H9 (cell line): ENCODE measurements at places on chromosomes 16 and 17. TPM values are rescaled to one million over a fixed set of nuclear protein-coding genes. Genes with fewer than 3 reads are reported as not detected.

GRCh38 chr16:75532142-75532765 is 3.7 kb downstream of the CHST5 start:
- H3K27me3 ChIP-seq = no peaks in the 10 kb centered on the region
- H3K4me1 ChIP-seq = no peaks in the 10 kb centered on the region
- peaks cover 3% of the 10 kb centered on the region; the same call in 1 of the 3 replicates for H3K36me3 ChIP-seq

- no peaks in the 10 kb centered on the region for H3K27me3 ChIP-seq
- DNase-seq = no peak
- no peaks in the 10 kb centered on the region for H3K4me1 ChIP-seq
- peaks cover 49% of the 10 kb centered on the region; the same call in 2 of the 3 replicates for H3K36me3 ChIP-seq
- no peak overlapping the region for H3K27ac ChIP-seq
- H3K4me3 ChIP-seq = no peak overlapping the region
These were observed 12.5 kb downstream of the NOB1 start for GRCh38 chr16:69741951-69742904.

DNA sequence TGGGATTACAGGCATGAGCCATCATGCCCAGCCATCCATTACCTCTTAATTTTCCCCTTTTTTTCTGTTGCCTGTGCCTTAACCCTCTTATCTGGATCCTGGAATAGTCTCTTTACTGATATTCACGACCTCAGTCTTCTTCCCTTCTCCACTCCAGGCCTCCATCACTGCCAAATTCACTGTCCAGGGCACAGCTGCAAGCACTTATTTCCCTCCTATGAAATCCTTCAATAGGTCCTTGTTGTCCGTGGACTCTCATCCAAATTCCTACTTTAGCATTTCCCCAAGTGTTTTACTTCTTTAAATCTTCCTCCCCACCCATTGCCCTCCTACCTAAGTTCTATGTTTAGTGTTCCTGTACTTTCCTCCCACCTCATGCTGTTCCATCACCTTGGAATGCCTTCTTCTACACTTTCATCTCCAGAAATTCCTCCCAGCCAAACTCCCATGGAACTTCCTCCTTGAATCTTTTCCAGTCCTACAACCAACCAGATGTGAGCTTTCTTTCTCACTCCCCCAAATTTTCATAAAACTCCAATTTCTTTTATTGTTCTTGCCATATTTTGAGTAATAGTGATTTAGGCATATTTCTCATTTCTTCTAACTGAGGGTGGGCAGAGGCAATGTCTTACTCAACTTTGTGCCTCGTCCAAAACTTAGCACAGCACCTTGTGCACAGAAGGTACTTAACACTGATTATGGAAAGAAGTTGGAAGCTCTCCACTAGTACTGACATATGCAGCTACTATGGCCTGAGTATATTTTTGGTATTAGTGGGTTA is 35.3 kb downstream of the FAM20A start:
- no peak overlapping the region for H3K4me3 ChIP-seq
- no peak for DNase-seq
- H3K4me1 ChIP-seq = no peaks in the 10 kb centered on the region
- H3K27me3 ChIP-seq = no peaks in the 10 kb centered on the region
- no peaks in the 10 kb centered on the region for H3K36me3 ChIP-seq

DNA sequence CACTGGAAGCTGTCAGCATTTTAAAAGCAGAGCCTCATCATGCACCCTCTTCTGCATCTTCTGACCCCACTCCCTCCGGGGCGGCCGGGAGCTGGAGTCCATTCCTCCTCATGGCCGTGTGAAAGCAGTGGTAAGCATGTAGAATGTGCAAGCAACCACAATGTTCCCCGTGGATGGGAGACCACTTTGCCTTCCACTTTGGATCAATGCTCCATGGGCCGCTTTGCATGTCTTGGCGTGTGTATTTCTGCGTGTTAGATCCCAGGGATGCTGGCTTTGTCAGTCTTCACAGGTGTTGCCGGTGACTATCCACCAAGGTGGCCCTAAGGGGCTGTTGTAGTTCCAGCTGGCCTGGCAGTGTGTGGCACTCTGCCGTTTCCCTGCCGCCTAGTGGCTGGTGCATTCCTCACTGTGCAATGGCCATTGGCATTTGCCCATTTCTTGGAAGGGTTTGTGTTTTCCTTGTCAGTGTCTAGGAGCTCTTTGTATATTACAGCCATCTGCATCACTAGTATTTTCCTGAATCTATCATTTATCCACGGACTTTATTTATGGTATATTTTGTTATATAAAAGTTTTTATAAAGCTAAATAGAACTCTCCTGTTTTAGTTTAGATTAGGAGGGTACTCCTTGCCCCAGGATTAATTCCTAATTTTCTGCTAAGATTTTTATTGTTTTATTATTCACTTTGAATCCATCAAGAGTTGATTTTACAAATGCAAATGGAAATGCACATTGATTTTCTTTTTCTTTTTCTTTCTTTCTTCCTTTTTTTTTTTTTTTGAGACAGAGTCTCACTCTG is 5.8 kb upstream of the ALDH3A1 start:
- H3K36me3 ChIP-seq = no peaks in the 10 kb centered on the region
- H3K27me3 ChIP-seq = no peaks in the 10 kb centered on the region
- no peaks in the 10 kb centered on the region for H3K4me1 ChIP-seq
- DNase-seq = no peak
- no peak overlapping the region for H3K27ac ChIP-seq
- H3K4me3 ChIP-seq = no peak overlapping the region

- H3K27ac ChIP-seq = no peak overlapping the region
- H3K4me1 ChIP-seq = no peaks in the 10 kb centered on the region
- DNase-seq = no peak
- H3K36me3 ChIP-seq = no peaks in the 10 kb centered on the region
These were observed 199.5 kb downstream of the ZNF18 start for GRCh38 chr17:11797803-11798202.

- no peaks in the 10 kb centered on the region; the same call in 1 of the 2 replicates for H3K4me1 ChIP-seq
- no peak within 1 kb of the TSS for H3K27ac ChIP-seq
- H3K27me3 ChIP-seq = no peaks in the 10 kb centered on the region
- no peaks in the 10 kb centered on the region for H3K36me3 ChIP-seq
- peak; percentile 73 for DNase-seq
- H3K4me3 ChIP-seq = no peak within 1 kb of the TSS
These were observed at the start of gene VWA3A for GRCh38 chr16:22092143-22092933. Gene VWA3A (plus strand): TSS chr16:22092541. CDS start chr16:22092638, 97 bp downstream.

- no peaks in the 10 kb centered on the region for H3K27me3 ChIP-seq
- no peak overlapping the region for H3K4me3 ChIP-seq
- H3K4me1 ChIP-seq = peaks cover 3% of the 10 kb centered on the region; the same call in 1 of the 2 replicates
- H3K36me3 ChIP-seq = peaks cover 6% of the 10 kb centered on the region
- H3K27ac ChIP-seq = no peak overlapping the region
These were observed 9.4 kb upstream of the SLC7A5 start for GRCh38 chr16:87878704-87879103.

DNA sequence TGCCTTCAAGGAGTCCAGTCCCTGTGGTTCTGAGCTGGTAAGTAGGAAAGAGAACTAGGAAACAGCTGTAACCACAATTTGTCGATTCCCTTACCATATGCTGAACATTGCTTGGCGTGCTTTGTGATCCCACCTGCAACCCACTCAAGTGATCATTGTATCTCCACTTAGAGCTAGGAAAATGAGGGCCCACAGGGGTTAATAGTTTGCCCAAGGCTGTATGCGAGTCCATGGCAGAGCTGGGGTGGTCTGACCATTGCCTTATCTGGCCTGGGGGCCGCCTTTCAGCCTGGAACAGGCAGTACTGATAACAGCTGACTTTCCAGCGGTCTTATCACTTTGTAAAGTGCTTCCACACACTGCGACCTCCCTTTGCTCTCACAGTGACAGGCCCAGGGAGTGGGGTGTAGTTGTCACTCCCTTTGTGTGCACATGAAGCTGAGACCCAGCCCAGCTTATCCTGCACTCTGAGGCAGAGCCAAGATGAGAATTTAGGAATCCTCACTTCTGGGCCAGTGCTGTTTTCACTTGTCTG is 9.8 kb downstream of the MYL4 start:
- H3K4me3 ChIP-seq = no peak overlapping the region
- no peaks in the 10 kb centered on the region for H3K27me3 ChIP-seq
- peaks cover 6% of the 10 kb centered on the region for H3K36me3 ChIP-seq
- no peak overlapping the region for H3K27ac ChIP-seq

GRCh38 chr17:80320496-80320895 is 59.8 kb downstream of the RNF213 start:
- no peak overlapping the region for H3K4me3 ChIP-seq
- peaks cover 51% of the 10 kb centered on the region for H3K36me3 ChIP-seq
- no peak for DNase-seq
- H3K27me3 ChIP-seq = no peaks in the 10 kb centered on the region; the same call in 1 of the 2 replicates
- no peak overlapping the region for H3K27ac ChIP-seq
- no peaks in the 10 kb centered on the region for H3K4me1 ChIP-seq

DNA sequence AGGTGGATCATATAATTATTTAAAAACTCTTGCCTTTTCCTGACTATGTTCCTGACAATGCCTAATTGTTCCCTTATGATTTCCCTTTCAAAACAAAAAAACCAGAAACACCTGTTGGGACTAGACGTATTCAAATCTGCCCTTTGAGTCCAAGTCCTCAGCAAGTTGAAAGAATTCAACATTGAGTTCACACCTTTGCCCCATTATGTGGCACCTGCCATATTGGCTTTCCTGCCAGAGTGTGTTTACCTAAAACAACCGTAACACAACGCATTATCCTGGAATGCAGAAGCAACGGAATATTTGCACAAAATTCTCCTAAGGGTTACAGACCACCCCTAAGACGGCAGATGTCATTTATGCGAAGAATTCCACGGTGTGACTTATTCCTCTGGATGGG is 105.9 kb downstream of the ZFHX3 start:
- no peaks in the 10 kb centered on the region for H3K36me3 ChIP-seq
- DNase-seq = no peak
- H3K4me3 ChIP-seq = no peak overlapping the region
- no peaks in the 10 kb centered on the region; the same call in 1 of the 2 replicates for H3K4me1 ChIP-seq
- H3K27ac ChIP-seq = no peak overlapping the region

GRCh38 chr17:36072431-36073121 is 8.5 kb downstream of the CCL18 start:
- no peak overlapping the region for H3K4me3 ChIP-seq
- no peaks in the 10 kb centered on the region for H3K27me3 ChIP-seq

DNA sequence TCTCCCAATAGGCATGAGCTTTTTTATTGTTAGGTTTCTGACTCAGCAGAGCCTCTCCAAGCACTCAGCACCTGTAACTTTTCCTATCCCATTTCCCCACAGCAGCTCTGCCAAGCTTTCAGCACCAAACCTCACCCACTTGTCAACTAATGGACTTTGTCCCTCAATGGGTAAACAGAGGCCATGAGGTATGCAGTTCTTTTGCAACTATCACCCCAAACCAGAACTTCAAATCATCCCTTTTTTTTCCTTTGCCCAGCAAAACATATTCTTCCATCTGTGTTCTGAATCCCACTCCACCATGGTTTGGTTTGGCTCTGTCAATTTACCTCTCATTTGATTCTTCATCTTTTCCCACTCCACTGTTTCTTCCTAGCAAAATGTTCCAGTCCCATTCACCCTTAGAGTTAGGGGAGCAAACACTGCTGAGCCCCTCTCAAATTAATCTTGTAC is 58.1 kb downstream of the TOX3 start:
- H3K36me3 ChIP-seq = peaks cover 6% of the 10 kb centered on the region; the same call in 2 of the 3 replicates
- no peak for DNase-seq
- no peaks in the 10 kb centered on the region for H3K4me1 ChIP-seq
- H3K4me3 ChIP-seq = no peak overlapping the region

DNA sequence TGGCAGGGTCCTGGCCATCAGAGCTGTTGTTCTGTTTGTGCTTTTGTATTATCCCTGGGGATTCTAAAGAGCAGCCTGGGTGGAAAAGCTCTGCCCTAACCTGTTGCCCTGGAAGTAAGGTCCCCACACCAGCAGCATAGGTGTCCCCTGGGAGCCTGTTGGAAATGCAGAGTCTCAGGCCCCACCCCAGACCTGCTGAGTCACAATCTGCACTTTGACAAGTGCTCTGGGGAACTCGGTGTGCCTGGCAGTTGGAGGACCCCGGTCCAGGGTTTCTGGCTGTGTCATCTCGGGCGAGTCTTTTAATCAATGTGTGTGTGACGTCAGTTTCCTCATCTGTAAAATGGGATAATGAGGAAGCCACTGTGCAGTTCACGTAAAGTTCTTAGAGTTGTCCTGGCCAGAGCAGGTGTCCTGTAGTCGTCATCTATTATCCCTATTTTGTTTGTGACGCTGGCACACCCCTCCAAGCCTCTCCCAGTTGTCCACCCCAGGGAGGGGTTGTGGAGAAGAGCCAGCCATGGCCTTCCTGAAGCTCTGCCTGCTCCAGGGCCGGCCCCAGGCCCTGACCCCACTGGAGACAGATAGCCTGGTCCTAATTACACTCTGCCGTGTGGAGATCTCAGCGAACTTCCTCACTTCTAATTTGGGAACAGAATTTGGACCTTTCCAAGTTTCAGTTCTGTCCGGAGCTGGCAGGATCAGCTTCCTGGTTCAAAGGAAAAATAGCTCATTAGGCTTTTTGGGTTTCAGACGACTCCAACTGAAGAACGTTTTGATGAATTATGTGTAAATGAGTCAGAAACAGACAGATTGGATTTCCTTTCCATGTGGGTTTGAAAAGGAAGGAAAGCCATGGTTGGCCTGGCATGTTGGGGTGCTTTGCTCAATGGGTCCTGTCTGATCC is 295.7 kb upstream of the FOXF1 start:
- no peak overlapping the region for H3K4me3 ChIP-seq
- H3K4me1 ChIP-seq = no peaks in the 10 kb centered on the region
- peaks cover 10% of the 10 kb centered on the region for H3K36me3 ChIP-seq
- H3K27ac ChIP-seq = no peak overlapping the region
- no peak for DNase-seq

GRCh38 chr17:73476890-73477350 is 165.1 kb upstream of the CDC42EP4 start:
- no peaks in the 10 kb centered on the region for H3K27me3 ChIP-seq
- H3K4me3 ChIP-seq = no peak overlapping the region
- H3K4me1 ChIP-seq = peaks cover 3% of the 10 kb centered on the region; the same call in 1 of the 2 replicates
- DNase-seq = no peak

- peaks cover 49% of the 10 kb centered on the region for H3K27me3 ChIP-seq
- DNase-seq = peak; percentile 84
- H3K4me3 ChIP-seq = peak overlapping the region; percentile 60
- H3K27ac ChIP-seq = no peak overlapping the region
These were observed 2.3 kb upstream of the SOX9 start for GRCh38 chr17:72118335-72119076.

DNA sequence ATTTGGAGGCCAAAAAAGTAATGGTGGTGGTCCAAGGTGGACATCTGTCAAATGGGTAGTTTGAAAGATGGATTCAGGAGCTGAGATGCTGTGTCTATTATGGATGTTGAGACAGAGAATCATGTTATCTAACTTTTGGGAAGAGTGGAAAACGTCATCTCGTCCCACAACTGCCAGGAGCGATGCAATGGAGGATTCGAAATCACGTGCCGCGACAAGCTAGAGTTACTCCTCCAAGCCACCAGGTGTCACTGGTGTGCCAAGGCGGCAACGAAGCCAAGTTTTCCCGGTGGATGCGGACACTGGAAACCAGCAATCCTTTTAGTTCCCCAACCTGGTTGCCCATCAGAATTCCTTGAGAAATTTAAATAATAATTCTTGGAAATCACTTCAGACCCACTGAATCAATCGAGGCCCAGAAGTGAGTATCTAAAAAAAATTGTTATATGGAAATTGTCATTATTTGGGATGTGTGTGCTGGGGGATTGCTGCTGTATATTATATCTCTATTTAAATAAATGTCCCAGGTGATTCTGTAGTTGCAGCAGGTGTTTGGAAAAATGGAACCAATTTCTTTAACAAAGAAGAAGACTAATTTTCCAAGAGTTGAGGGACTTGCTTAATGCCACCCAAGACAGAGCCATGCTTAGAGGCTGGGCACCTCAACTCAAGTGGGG is 206.1 kb downstream of the HAPSTR1 start:
- H3K36me3 ChIP-seq = no peaks in the 10 kb centered on the region; the same call in 2 of the 3 replicates
- no peaks in the 10 kb centered on the region for H3K27me3 ChIP-seq
- peak; percentile 62 for DNase-seq
- H3K27ac ChIP-seq = no peak overlapping the region
- H3K4me1 ChIP-seq = no peaks in the 10 kb centered on the region

Gene KRT16
- total RNA-seq = not detected in 2 replicates

Gene RRAD
- 0.44 and 0.72 TPM in 2 replicates for total RNA-seq

Gene KRT14
- total RNA-seq = not detected in 2 replicates

Gene ITGAL
- not detected in 2 replicates for total RNA-seq

Gene CCDC78
- 12.1 TPM in 2 replicates for total RNA-seq

Gene PDILT
- total RNA-seq = not detected in 2 replicates

Gene BFAR
- total RNA-seq = 90.9 and 91.7 TPM in 2 replicates

Gene SPATA22
- not detected in 2 replicates for total RNA-seq
